Stimulated activated CD4-positive, alpha-beta T cell treated with anti-CD3 and anti-CD28 coated beads, Interleukin-12 subunit alpha, Interleukin-12 subunit beta, amount 100 ng/mL, for 24 hours (primary cell): ENCODE measurements at places on chromosomes 2 and 18.

DNA sequence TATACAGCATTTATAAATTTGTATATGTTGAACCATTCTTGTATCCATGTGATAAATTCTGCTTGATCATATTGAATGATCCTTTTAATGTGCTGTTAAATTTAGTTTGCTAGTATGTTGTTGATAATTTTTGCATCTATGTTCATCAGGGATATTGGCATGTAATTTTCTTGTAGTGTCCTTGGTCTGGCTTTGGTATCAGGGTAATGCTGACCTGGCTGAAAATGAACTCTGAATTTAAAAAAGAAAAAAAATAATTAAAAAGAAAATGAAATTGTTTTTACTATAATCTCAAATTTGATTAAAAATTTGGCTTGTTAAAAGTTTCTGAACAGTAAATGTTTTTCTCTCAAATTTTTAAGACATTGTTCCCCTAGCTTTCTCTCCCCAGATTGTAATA is 46.3 kb downstream of the RAD51AP2 start:
- DNase-seq = no peak

DNA sequence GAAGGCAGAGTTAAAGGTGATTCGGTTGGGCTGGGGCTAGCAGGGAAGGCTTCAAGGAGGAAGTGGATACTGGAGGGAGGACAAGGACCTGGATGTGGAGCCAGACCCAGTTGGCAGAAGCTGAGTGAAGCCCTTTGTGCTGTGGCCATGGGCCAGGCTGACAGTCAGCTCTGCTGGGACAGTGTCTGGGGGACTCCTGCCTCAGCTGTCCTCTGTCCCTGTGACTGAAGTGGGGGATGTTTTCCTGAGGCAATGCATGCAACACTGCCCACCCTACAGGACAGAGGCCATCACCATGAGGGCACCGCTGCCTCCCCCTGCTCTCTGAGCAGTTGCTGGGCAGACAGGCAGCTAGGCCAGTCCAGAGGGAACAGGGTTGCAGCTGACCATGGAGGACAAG is 40.0 kb downstream of the ST8SIA5 start:
- no peak for DNase-seq

- DNase-seq = no peak
These were observed 10.2 kb upstream of the IMP4 start for GRCh38 chr2:130332271-130333073.

GRCh38 chr2:97935719-97936161 is 60.0 kb downstream of the TMEM131 start:
- no peak for DNase-seq

GRCh38 chr2:12435430-12436222 is 281.1 kb upstream of the TRIB2 start:
- no peak for DNase-seq

- no peak for DNase-seq
These were observed 587.2 kb upstream of the PKDCC start for GRCh38 chr2:41460661-41461060.

- DNase-seq = no peak
These were observed 68.8 kb downstream of the MAPRE2 start for GRCh38 chr18:35110059-35110458.

DNA sequence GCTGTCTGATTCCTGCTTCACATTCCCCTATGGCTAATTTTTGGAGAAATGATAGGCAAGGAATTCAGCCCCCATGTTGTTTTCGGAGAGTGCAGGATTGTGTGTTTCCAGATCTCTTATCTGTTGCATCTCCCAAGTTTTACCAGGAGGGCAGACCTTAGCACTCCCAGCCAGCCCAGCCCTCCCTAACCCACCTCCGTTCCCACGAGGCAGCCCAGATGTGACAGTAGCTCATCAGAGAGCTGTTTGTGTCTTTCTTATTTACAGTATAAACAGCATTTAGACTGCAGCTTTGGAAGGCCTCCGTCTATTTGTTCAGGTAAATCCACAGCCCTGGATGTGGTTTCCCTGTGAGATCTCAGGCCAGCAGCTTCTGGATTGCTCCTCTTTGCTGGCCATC is 91.6 kb downstream of the THNSL2 start:
- DNase-seq = no peak

- no peak for DNase-seq
These were observed 167.4 kb downstream of the THSD7B start for GRCh38 chr2:136932700-136933099.

- DNase-seq = no peak
These were observed 80.9 kb downstream of the GALNT1 start for GRCh38 chr18:35662293-35663062.

- no peak for DNase-seq
These were observed 35.3 kb upstream of the FAM98A start for GRCh38 chr2:33634261-33634910.

GRCh38 chr2:61792355-61792890 is 61.4 kb downstream of the FAM161A start:
- DNase-seq = no peak

DNA sequence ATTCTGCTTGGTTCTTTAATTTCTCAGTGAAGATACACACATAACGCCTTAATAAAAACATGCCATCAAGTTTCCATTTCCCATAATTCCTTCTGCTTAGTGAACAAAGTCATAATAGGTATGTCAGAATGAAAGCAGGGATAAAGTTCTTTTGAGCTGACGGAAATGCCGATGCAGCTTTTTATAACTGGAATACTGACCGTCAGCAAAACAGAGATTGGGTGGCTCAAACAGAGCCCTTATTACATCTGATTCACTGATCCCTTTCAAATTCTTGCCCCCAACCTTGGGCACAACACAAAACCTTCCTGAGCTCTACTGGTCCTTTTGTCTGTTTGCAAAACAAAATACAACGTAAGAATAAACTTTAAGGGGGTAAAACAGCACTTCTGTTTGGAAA is 140.4 kb downstream of the CDH2 start:
- DNase-seq = no peak

GRCh38 chr2:224173933-224174332 is 134.8 kb upstream of the SERPINE2 start:
- no peak for DNase-seq

DNA sequence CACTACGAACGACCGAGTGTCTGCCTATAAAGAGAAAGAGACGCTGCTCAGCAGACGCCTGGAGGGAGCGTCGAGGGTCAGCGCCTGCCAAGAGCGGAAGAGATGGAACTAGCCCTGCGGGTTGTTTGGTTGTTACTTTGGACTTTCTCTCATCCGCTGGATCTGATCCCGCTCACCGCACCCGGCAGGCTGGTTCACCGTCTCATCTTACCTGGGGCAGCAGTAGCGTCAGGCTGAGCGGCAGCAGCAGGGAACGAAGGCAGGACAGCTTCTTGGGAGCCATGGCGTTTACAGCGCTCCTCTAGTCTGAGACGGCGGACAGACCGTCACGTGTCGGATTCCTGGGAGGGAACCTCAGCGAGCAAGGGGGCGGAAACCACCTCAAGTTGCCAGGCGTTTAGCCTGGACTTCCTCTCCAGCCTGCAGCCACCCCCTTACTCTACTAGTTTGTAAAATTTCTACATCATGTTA is 1.9 kb downstream of the GLB1L start:
- no peak for DNase-seq
